ENCODE measurements at places on chromosomes 16 and 17. TPM values are rescaled to one million over a fixed set of nuclear protein-coding genes. Genes with fewer than 3 reads are reported as not detected.
A peak's percentile ranks its signal among the peaks of the same experiment; 100 is the strongest.

ZNF200 gene
- 9.6 TPM for total RNA-seq

DNA sequence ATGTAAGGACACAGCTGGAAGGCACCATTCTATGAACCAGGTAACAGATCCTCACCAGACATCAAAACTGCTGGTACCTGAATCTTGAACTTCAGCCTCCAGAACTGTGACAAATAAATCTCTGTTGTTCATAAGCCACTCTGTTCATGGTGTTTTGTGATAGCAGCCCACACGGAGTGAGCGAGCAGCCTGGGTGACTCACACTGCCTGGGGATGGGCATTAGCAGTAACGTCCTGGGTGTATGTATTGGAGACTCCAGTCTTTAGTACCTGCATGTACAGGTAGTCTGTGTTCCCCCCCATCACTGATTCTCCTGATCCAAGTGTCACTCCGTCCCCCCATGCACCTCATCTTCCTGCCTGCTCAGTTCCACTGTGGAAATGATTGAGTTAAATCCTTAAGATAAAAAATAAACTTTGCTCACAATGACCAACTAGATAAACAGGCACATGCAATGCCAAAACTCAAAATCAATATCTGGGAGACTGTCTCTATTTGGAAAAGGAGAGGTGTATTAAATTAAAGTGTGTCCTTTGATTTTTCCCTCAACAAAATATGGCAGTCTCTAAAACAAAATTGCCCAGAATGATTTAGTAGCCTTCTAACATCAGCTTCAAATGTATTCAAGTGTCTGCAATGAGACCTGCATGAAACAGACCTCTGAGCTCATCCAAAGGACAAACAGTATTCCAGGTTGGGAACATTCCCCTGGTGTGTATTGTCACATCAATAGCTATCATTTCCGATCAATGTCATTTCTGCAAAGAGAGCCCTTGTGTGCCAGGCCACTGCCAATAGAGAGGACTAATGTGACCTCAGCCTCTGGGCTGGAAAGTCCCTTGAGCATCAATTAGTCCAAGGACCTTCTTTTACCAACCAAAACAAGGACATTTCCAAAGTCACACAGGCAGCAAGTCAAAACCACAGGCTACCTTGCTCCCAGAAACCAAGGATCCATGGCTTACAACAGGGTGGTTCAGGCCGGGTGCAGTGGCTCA lies 12.2 kb upstream of the VAT1L start:
- no peak overlapping the region for H3K4me3 ChIP-seq
- no peak for DNase-seq
- no peak overlapping the region for H3K27ac ChIP-seq
- peaks cover 2% of the 10 kb centered on the region for H3K27me3 ChIP-seq

DNA sequence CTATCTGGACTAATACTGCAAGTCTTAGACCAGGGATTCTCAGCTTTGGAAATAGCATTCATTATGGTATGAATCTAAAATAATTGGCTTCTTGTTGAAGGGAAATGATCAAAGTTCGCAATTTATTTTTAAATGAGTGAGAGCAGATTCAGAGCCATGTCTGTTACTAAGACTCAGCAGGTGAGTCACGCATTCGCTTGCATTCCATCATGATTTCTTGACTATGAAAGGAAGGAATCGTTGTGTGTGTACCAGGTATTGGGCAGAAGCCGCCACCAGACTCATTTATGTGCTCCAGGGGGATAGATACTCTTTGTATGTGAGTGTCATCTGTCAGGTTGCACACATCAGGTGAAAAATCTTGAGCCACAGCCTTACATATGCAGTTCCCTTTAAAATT lies 10.8 kb downstream of the GSG1L2 start:
- H3K4me1 ChIP-seq = no peaks in the 10 kb centered on the region
- peaks cover 2% of the 10 kb centered on the region for H3K27me3 ChIP-seq
- H3K36me3 ChIP-seq = no peaks in the 10 kb centered on the region
- H3K27ac ChIP-seq = no peak overlapping the region
- no peak overlapping the region for H3K4me3 ChIP-seq

- DNase-seq = no peak
- H3K27ac ChIP-seq = no peak overlapping the region
- H3K4me3 ChIP-seq = no peak overlapping the region
These were observed 22.6 kb downstream of the NTAN1 start for GRCh38 chr16:15033309-15033707.

GRCh38 chr16:78916928-78917545 lies 683.5 kb downstream of the MAF start:
- no peak overlapping the region for H3K4me3 ChIP-seq
- H3K36me3 ChIP-seq = peaks cover 5% of the 10 kb centered on the region
- H3K27me3 ChIP-seq = no peaks in the 10 kb centered on the region
- DNase-seq = no peak
- no peak overlapping the region for H3K27ac ChIP-seq

- H3K27me3 ChIP-seq = peaks cover 21% of the 10 kb centered on the region
- H3K4me3 ChIP-seq = no peak overlapping the region
- no peaks in the 10 kb centered on the region for H3K36me3 ChIP-seq
- no peak overlapping the region for H3K27ac ChIP-seq
- H3K4me1 ChIP-seq = peaks cover 1% of the 10 kb centered on the region
These were observed 22.4 kb downstream of the NECAB2 start for GRCh38 chr16:83990492-83990891.

- H3K4me1 ChIP-seq = peaks cover 62% of the 10 kb centered on the region
- DNase-seq = peak; percentile 48
- H3K27ac ChIP-seq = no peak overlapping the region
- H3K36me3 ChIP-seq = peaks cover 6% of the 10 kb centered on the region
- no peak overlapping the region for H3K4me3 ChIP-seq
These were observed 26.3 kb downstream of the LAT start for GRCh38 chr16:29011112-29011511.
